Caki2 (cell line): ENCODE measurements at places on chromosomes 2 and 18. TPM values are rescaled to one million over a fixed set of nuclear protein-coding genes. Genes with fewer than 3 reads are reported as not detected.
A peak's percentile ranks its signal among the peaks of the same experiment; 100 is the strongest.

DNA sequence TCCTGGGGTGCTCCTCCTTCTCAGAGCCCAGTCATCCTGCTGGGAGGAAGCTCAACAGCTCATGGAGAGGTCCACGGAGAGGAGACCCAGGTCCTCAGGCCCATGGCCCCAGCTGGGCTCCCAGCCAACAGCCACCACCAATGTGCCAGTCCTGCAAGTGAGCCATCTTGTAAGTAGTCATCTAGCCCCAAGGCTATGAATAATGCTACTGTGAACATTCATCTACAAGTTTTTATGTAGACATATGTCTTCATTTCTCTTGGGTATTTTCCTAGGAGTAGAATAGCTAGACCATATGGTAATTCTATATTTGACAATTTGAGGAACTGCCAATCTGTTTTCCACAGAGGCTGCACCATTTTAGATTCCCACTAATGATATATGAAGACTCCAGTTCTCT, 166.1 kb downstream of the MTCL1 start:
- no peak for DNase-seq

GRCh38 chr2:208549546-208550158, 143.1 kb downstream of the PTH2R start:
- no peak for DNase-seq

GRCh38 chr2:69685321-69686048, 41.9 kb upstream of the AAK1 start:
- peak; percentile 86 for DNase-seq

- DNase-seq: no peak
Measured at GRCh38 chr2:102238778-102239177, 52.0 kb downstream of the IL1RL2 start.

The SRD5A2 gene
- not detected in 2 replicates for total RNA-seq

The SERPINB2 gene
- total RNA-seq: not detected in 2 replicates

The HNMT gene
- total RNA-seq: 4.9 and 7.5 TPM in 2 replicates

The DYSF gene
- not detected in 2 replicates for total RNA-seq

DNA sequence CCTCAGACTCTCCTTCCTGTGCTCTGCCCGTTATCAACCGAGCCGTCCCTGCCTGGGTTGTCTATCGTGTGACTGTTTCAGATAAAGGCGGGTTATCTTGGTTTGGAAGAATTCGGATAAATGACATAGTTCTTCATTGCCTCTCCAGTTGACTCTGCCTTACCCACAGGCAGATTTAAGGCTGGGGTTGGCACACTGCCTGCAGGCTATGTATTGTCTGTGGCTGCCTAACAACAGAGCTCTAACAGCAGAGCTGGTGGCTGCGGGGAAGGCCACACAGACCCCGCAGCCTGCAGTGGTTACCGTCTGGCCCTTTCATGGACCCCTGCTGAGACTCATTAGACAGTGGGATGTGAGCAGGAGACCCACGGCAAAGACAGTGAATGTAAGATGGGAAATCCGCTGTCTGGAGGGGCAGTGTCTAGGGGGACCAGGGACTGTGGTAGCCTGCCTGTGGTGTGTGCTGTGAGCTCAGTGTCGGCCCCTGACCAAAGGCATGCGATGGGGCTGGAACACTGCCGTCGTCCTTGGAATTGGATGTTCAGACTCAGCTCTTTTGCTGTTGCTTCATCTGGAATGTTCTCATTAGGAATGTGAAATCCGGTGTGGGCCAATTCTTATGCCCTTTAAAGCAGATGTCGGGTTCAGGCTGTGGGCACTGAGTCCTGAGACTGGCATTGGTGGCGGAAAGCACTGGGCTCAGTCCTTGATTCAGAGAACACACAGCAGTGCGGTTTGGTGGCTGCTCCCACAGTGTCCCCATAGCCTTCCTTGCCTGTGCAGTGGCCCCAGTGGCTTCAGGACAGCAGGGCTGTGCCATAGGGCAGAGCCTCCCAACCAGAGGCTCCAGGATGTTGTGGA, 44.5 kb downstream of the SH3RF3 start:
- DNase-seq: no peak

The DSG2 gene
- 40.9 and 42.9 TPM in 2 replicates for total RNA-seq

GRCh38 chr2:82968358-82968757, 1490.7 kb downstream of the SUCLG1 start:
- DNase-seq: no peak

The CDK15 gene
- 0.12 and 0.27 TPM in 2 replicates for total RNA-seq

The GALM gene
- total RNA-seq: 88.0 and 103 TPM in 2 replicates

DNA sequence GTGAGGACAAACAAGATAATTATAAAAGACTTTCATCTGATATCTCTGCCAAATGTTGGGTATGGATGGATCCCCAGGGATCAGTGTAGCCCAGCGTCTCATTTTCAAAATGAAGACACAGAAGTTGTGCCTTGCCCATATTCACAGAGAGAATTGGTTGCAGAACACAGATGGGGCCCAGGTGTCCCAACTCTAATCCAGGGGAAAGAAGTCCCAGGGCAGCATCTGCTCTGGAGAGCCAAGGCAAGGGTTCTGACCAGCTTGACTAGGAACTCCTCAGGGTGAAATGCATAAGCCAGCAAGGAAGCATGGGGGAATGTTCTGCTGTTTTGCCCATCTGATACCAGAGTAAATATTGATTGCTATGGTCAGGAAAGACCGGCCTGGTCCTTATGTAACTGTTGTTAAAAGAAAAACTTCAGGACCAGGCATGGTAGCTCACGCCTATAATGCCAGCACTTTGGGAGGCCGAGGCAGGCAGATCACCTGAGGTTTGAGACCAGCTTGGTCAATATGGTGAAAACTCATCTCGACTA, 68.7 kb upstream of the CABLES1 start:
- no peak for DNase-seq

- no peak for DNase-seq
Measured at GRCh38 chr2:216560838-216561270, 62.2 kb downstream of the RPL37A start.

GRCh38 chr2:223027442-223027841, 24.5 kb upstream of the KCNE4 start:
- DNase-seq: peak; percentile 47

GRCh38 chr2:154203206-154203605, 331.5 kb downstream of the GALNT13 start:
- no peak for DNase-seq

GRCh38 chr2:123500988-123501387, 524.1 kb upstream of the CNTNAP5 start:
- no peak for DNase-seq

GRCh38 chr2:159712929-159713420, 669 bp downstream of the MARCHF7 start:
- DNase-seq: no peak

- DNase-seq: no peak
Measured at GRCh38 chr18:70366174-70366573, 77.3 kb downstream of the SOCS6 start.

DNA sequence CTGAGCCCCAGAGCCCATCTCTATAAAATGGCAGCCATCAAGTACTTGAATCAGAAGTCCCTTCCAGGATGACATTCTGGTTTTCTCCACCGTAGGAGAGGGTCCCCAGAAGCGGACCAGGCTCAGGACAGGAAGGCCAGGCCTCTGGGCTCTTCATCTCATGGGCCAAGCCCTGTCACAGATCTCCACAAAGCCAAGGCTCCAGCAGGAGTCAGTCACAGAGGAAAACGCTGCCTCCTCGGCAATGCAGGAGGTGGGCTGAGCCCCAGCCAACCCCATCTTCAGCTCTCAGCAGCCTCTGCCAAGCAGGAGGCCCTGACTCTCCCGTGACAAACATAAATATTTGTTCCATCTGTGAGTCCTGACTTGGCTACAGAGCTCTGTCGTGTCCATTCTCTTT, 39.4 kb upstream of the GPAT2 start:
- no peak for DNase-seq

DNA sequence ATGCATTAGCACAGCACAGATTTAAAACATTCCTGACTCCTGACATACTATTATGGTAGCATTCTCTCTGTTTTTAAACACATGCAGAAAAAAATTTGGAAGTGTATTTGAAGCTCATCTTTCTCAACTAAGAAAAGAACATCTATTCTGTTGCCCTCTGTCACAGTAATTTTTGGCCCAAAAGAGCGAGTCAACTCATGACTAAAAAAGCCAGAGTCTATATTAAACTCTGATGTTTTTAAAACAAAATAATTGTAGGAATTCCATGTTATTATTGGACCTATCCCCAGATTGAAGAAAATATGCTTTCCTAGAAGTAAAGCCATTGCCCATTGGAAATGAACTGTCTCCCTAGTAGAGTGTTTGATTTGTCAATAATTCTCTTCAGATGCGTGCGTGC, 96.7 kb downstream of the CRIM1 start:
- DNase-seq: no peak

DNA sequence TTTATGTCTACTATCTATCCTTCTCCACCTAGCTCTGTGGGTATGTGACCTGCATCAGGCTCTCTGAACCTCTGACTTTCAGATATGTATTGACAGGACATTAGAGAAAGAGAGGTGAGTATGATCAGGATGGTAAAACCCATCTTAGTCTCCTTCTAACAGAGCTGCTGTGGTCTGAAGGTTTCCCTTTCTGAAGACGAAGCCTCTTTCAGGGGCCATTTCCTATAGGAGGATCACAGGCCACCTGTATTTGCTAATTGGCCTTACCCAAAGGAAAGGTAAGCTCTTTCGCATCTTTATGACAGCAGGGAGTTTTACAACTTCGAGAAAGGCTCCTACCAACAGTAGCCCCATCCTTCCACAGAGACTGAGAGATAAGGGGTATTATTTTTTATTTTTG, 442.9 kb downstream of the KCNJ3 start:
- DNase-seq: no peak

The CIDEA gene
- not detected in 2 replicates for total RNA-seq

The VWA3B gene
- not detected in 2 replicates for total RNA-seq

The FEV gene
- not detected in 2 replicates for total RNA-seq

- DNase-seq: no peak
Measured at GRCh38 chr2:222745836-222746559, 74.5 kb downstream of the MOGAT1 start.

The POTEC gene
- not detected in 2 replicates for total RNA-seq

The MTCL1 gene
- 55.4 and 59.8 TPM in 2 replicates for total RNA-seq

- DNase-seq: peak; percentile 54
Measured at GRCh38 chr2:113274432-113274831, 4.3 kb downstream of the PAX8 start.

The UGT1A5 gene
- total RNA-seq: not detected in 2 replicates

- DNase-seq: no peak
Measured at GRCh38 chr2:201298462-201299052, 38.2 kb downstream of the CASP8 start.

The ALK gene
- total RNA-seq: not detected in 2 replicates

GRCh38 chr2:111118481-111118980, 2.2 kb upstream of the BCL2L11 start:
- DNase-seq: no peak

- DNase-seq: no peak
Measured at GRCh38 chr2:200869014-200869413, 4.6 kb upstream of the CLK1 start.
